T-helper 9 cell (primary cell): ENCODE measurements at places on chromosomes 7 and 10.

DNA sequence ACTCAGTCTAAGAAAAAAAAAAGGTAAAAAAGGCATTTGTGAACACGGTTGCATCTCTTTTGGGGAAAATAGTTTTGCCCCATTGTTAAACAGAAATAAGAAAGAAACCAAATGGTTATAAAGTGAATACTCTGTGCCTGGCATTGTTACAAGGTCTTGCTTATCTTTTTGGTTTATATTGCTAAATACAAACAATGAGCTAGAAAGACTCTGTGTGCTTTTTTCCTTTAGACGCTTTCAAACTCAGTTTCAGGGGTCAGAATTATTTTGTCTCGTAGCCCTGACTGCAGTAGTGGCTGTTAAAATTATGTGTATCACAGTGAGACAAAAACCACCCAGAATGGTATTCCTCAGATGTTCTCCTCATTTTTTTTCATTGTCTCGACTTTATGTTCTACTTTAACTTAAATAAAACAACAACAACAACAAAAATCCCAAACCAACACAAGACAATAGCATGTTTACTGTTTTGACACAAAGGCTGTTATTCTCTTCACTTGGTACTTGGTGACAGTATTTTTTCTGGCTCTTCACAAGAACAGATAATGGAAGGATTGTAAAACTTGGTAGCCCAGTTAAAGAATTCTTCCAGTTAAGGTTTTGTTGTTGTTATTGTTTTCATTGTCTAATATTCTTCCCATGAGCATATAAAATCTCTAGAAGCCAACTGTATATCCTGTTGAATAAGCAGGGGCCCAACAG lies 190.1 kb downstream of the PLXDC2 start:
- DNase-seq, result no peak

- no peak for DNase-seq
These were observed 54.1 kb downstream of the KCNMA1 start for GRCh38 chr10:77583527-77583926.

DNA sequence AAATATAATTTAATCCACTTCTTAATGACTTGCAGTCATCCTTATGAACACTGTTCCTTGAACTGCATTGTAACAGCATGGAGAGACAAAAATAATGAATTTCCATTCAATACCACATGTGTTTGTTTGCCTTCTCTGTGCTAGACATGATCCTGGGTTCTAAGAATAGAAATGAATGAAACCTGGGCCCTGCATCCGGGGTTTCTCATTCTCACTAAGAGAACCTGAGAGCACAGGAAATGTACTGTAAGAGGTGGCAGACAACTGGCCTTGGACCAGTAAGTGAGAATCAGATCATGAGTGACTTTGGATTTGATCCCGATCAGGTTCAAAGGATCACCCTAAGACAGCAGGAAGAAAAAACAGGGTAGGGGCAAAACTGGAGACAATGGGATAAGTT lies 37.2 kb upstream of the CUL1 start:
- no peak for DNase-seq

- DNase-seq, result no peak
These were observed 85.9 kb upstream of the GATA3 start for GRCh38 chr10:7968510-7969112.

GRCh38 chr7:98548971-98549370 lies 68.1 kb upstream of the NPTX2 start:
- DNase-seq, result no peak

- no peak for DNase-seq
These were observed 5.2 kb downstream of the ZNF655 start for GRCh38 chr7:99563650-99564049.

- no peak for DNase-seq
These were observed 124.2 kb downstream of the ATE1 start for GRCh38 chr10:121803611-121804010.
